ENCODE measurements at places on chromosomes 3 and 15.

- DNase-seq = no peak
Observed at GRCh38 chr3:14244521-14245247, 66.1 kb downstream of the LSM3 start.

DNA sequence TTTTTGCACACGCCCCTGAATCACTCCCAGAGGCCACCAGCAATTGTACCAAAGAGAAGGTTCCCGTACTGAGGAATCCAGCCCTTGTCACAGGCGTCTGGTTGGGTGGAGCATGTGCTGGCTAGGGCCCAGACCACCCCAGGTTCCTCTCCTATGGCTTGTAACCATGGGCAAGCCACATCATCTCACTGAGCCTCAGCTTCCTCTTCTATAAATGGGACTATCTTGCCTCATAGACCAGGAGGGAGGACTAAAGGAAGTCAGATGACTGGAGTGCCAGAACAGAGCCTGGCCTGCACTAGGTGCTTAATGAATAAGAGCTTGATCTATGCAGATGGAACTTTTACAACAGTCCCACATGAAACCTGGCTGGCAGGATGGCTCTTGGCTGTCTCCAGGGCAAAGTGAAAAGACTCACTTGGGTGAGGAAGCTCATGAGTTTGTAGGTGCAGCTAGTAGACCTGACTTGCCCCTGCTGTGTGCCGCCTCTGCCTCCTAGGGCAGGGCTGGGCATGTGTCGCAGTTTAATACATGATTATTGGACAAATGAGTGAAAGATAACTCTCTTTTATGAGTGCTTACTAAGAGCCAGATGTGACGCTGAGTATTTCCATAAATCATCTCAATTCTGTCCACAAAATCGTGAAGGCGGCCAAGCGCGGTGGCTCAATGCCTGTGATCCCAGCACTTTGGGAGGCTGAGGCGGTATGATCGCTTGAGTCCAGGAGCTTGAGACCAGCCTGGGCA lies 29.3 kb downstream of the CTSH start:
- DNase-seq = peak; percentile 90

DNA sequence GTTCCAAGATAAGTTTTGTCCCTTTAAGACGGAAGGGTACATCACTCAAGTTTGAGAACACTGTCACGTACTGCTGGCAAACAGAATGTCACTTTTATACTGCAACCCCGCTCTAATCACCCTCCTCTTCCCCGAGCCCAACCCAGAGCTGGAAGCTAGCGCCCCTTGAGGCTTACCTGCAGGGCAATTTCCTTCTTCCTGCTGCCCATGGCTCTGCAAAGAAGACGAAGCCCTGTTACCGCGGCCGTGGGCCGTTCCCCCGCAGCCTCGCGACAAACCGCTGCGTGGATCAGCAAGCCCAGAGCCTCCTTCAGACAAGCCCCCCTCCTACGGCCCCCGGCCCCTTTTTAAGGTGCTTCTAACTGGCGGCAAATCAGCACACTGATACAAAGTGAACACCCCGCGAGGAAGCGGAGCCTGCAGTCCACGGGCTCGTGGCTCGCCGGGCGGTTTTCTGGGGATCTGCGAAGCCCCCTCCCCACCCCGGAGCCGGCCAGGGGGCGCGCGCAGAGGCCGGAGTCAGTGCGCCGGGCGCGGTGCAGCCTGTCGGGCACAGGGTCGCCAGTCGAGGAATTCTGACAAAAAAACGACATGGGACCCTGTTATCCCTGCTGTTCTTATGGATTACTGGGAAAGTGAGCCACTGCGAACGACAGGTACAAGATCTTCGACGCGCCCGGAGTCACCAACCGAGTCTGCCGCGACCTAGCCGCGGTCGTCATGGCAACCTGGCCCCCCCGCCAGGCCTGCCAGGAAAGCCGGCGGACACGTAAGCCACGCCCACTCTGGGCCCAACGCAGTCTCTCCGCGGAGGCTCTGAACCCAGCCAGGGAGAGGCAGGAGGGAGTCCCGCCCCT lies at the start of gene NME9:
Gene NME9 (minus strand): TSS at position 725 of the 857 bp plus-strand sequence. CDS start 516 bp downstream, at position 209.
- peak; percentile 45 for DNase-seq

- no peak for DNase-seq
Observed at GRCh38 chr3:153783741-153784480, 337.3 kb upstream of the ARHGEF26 start.

DNA sequence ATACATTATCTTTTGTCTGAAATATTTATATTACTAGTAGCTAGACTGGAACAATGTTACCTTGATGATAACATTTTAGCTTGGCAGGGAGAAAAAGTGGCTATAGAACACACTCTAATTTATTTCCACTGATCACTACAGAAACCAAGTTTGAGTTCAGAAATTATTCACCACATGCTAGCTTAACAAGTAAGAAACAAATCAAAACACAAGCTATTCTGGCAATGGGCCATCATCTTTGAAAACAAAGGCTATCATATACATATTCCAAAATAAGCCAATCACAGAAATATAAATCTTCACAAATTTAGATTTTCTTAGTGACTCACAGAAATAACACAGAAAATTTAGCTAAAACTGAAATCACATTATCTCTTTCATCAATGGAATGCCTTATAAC lies 17.1 kb downstream of the AQR start:
- no peak for DNase-seq

- DNase-seq = no peak
Observed at GRCh38 chr3:192068464-192069254, 607.7 kb downstream of the PYDC2 start.

GRCh38 chr3:54120657-54121413 lies 1.5 kb upstream of the CACNA2D3 start:
- DNase-seq = no peak

- no peak for DNase-seq
Observed at GRCh38 chr15:81286621-81287121, 37.3 kb downstream of the STARD5 start.

DNA sequence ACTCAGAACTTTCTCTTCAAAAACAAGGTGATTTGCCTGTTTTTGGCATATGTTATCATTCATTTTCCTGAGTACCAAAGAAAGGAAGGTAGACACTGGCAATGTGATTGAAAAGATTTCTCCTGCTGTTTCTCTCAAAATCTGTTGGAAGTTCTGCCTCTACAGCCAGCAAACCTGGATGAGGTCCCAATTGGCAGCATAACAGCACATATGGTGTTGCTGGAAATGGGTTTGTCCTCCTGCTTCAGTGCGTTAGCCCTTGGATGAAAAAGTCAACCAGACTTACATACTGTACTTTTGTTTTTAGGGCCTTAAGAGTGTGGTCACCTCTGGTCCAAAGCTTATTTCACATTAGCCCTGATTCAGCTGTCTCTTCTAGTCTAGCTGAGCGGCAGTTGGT lies 237.6 kb upstream of the MME start:
- DNase-seq = no peak

DNA sequence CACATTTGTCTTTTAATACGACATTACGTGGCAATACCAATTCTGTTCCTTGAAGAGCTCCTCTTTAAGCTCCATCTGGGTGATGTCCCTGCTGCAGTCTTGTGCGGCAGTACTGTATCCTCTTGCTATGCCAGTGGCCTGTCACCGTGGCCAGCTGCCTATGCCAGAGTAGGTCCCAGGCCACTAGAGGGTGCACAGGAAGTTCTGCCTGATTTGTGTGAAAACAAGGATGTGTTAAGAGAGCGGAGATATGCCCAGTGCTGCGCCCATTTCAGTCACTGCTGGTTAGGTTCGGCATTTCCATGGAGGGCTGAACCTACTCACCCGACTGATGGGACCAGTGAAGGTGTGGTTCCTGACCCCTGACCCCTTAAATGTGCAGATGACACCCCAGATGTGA lies 25.2 kb downstream of the NIPA1 start:
- DNase-seq = no peak

DNA sequence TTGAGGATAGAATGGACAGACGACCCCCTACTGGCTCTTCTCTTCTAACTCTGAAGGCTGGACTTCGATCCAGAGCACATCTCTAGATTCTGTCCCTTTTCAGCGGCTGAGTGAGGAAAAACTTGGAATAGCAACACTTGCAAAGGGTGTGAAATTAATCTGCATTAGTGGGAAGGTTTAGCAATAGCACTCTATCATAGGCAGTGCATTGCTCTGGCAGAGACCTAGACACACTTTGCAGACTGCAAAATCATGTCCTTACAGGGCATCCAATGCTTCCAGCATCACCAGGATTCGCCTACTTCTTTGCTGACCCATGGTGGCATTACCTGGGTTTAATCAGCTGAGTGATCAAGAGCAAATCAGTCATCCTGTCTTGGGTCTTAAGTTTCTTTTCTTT lies 43.1 kb downstream of the DAPK2 start:
- DNase-seq = no peak

DNA sequence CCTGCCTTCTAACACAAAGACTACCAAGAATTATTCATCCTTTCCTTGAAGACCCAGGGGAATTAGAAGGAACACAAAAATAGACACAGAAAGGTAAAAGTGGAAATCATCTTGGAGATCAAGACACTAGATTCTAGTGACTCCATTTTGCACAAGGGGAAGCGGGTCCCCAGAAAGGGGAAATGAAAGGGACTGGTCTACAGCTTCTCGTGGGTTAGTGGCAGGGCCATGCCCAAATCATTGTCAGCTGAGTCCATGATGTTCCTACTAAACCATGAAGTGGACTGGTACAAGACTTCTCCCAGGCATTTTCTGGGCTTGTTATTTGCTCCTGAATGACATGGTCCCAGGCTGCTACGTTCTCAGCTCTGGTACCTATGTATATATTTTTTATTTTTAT lies 230.7 kb upstream of the TPRG1 start:
- DNase-seq = no peak

- DNase-seq = no peak
Observed at GRCh38 chr15:82871358-82871757, 61.9 kb downstream of the WHAMM start.

DNA sequence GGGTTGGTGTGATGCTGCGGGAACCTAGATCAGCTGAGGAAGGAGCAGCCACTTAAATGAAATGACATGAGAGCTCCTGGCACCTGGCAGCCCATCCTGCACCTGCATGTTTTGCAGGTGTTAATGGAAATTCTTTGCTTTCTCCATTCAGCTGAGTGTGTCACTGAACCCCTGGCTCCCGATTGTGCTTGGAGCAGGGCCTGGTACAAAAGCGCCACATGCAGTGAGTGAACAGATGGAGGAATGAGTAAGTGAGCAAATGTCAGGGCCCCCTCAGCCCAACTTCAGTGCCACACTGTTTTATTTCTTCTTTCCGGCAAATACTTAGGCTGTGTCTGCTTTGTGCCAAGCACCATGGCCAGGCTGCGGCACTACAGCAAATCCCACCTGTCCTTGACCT lies 132.2 kb downstream of the ASB7 start:
- DNase-seq = no peak

Data from HL-60 (cell line).